Stimulated activated CD4-positive, alpha-beta T cell treated with anti-CD3 and anti-CD28 coated beads, Interleukin-2, amount 100 ng/mL, for 4 hours (primary cell): ENCODE measurements at places on chromosomes 3 and 15.

DNA sequence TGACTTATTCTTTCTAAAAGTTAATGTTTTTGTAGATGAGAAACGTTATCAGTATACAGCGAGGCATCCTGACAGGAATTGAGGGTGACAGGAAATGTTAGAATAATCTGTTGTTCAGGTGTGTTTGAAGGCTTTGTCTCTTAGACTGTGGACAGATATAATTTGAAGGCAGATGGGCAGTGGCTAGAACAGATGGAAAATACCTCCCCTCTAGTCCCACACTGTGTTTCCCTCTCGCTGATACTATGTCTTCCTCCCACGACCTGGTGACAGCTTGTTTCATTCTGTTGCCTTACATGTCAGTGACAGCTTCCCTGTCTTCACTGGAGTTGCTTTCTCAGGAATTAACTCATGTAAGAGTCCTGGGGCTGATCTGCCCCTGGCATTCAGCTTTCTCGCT lies 125.3 kb downstream of the MYRIP start:
- no peak for DNase-seq

DNA sequence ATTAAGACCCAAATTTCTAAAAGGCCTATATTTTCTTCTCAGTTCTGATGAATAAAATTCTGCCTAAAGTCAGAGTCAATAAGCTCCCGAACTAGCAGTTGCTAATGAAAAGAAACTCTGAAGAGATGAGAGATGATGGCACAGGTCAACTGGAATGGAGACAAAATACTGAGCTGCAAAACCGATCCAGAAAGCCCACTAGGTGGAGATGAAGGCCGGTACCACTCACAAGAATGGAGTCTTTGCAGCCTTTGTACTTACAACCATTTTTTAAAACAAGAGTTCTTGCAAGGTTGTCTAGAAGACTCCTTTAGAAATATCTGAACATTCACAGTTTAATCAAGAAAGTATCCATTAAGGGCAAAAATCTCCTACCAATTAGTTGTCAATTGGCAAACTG lies 119.9 kb upstream of the TJP1 start:
- DNase-seq = no peak

GRCh38 chr3:37559461-37559860 lies 302.2 kb upstream of the CTDSPL start:
- DNase-seq = no peak

DNA sequence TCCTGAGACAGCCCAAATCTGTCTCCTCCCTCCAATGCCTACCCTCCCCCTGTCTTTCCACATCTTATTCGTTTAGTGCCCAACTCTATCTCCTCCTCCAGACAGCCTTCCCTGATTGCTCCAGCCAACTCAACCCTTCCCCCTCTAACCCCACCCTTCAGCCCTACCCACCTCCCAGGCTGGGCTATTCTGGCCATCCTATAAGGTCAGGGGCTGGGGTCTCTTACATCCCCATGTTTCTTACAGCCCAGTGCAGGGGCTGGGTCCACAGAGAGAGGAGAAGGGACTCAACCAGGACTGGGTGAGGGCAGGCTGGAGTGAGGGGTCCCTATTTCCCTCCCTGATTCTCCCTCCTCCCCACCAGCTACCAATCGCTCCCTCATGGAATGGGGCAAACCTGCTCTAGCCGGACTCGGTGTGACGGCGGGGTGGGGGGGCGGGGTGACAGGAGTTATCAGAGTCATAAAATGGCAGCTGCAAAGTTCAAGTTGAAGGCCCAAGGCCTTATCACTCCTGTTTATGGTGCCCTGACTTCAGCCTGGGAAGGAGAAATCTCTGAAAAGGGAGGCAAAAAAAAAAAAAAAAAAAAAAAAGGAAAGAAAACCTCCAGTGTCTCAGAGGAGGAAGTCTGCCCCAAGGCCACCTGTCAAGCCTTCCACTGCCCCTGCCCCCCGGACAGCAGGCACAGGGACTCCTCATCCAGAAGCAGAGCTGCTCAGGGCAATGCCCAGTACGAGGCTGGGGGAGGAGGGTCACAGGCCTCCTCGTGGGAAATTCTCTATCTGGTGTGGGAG lies 2.1 kb downstream of the VIPR1 start:
- DNase-seq = no peak
